RWPE1 (cell line): ENCODE measurements at places on chromosomes 6 and 20.

GRCh38 chr20:24694727-24695528 lies 225.5 kb downstream of the SYNDIG1 start:
- DNase-seq = no peak

GRCh38 chr6:35388030-35388429 lies 45.7 kb downstream of the PPARD start:
- no peak for DNase-seq

DNA sequence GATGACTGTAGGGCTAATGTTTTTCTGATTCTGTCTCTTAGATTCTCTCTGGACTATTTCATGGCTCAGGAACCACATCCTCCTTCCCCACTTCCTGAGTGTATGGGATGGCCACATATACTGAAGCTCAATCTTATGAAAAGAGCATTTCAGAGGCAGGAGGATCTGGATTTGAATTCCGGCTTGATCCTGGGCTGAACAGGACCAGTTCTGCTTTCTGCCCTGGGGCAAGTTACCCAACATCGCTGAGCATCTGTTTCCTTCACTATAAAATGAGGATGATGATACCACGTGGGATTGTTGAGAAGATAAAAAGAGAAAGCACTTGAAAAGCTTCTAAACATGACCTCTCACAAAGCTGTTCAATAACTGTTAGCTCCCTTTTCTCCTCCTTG lies 168.4 kb upstream of the TNFAIP3 start:
- no peak for DNase-seq

- DNase-seq = peak; percentile 51
These were observed 82.0 kb upstream of the EDN1 start for GRCh38 chr6:12208190-12208589.

DNA sequence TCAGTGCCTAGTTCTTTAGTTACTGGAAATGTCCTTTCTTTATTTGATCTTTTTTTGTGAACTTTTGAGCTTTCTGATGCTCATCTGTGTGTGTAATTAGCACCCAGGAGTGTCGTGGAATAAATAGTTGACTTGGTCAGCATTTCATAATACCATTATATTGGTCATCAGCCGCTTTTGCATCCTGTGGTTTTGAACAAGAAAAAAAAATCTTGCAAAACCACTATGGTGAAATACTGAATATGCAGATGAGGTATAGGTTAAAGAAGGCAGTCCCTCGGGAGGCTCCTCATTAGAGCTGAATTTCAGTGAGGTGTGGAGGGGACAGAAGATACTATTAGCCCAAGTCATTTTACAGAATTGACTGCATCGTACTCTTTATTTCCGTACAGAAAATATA lies 90.1 kb downstream of the FOXO3 start:
- peak; percentile 69 for DNase-seq

DNA sequence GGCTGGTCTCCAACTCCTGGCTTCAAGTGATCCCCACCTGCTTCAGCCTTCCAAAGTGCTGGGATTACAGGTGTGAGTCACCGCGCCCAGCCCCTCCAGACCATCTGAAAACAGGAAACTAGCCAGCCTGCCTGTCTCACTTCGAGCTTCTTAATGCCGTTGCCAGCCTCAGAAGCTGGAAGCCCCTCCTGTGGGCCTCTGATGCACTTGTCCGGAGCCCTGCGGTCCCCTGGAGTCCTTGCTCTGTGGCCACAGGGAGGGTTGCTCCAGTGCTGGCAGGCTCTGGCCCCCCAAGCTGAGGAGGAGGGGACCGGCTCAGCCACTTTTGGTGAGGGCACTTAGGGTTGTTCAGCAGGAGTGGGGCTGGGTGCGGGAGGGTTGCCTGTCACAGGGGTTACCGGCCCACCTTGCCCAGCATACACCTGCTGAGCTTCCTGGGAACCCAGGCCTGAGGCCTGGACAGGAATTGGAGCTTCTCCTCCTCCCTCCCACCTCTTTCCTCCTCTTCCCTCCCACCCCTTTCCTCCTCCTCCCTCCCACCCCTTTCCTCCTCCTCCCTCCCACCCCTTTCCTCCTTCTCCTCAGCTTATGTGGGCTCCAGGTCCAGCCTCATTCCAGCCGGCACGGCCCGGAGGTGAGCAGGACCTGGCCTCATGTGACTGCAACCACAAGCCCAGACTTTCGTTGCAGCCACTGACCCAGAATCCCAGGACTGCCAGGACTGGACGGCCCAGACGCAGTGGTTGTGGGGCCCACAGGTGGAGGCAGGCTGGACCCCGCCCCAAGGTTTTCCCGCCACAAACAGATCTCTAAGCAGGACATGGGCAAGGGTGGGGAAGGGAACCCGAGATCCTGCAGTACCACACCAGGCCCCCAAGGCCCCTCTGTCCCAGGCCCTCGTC lies 9.4 kb upstream of the BIRC7 start:
- no peak for DNase-seq

DNA sequence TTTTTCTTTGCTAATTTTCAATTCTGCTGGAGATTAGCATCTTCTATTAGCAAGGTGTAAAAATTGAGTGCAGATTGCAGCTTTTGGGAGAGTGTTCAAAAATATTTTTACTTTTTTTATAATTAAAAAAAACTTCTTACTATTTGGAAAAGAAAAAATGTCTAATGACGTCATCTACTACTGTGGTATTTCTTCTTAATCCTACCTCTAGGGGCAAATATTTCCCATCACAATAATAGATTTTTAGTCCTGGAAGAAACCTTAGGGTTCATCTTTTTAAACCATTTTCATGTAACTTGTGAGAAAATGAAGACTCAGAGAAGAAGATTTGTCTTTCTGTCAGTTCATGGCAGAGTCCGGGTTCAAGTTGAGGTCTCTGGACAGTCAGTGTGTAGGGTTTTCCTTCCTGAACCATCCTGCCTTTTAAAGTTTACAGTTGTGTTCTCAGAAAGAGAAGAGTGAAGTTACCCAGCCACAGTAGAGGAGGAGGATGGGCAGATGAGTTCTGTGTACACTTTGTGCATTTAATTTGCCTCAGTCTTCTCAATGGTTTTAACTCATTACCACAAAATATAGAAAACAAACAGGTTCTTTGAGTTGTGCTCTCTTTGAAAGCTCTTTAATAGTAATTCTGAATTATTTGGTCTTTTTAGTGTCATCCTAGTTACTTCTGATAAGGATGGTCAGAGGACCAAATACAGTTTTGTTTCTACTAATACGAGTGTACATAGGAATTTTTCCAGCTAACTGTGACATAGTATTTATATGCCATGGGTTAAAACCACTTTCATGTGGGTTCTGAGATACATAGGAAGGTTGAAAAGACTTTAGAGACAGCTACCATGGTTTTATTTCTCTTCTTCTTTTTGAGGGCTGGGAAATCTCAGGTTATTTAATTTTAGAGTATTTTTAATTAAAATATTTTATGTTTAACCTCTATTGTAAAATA lies 184.7 kb downstream of the CDKAL1 start:
- no peak for DNase-seq

GRCh38 chr6:124962639-124963415 lies 590 bp downstream of the RNF217 start:
- DNase-seq = no peak

GRCh38 chr6:65113581-65113980 lies 593.4 kb downstream of the EYS start:
- no peak for DNase-seq

DNA sequence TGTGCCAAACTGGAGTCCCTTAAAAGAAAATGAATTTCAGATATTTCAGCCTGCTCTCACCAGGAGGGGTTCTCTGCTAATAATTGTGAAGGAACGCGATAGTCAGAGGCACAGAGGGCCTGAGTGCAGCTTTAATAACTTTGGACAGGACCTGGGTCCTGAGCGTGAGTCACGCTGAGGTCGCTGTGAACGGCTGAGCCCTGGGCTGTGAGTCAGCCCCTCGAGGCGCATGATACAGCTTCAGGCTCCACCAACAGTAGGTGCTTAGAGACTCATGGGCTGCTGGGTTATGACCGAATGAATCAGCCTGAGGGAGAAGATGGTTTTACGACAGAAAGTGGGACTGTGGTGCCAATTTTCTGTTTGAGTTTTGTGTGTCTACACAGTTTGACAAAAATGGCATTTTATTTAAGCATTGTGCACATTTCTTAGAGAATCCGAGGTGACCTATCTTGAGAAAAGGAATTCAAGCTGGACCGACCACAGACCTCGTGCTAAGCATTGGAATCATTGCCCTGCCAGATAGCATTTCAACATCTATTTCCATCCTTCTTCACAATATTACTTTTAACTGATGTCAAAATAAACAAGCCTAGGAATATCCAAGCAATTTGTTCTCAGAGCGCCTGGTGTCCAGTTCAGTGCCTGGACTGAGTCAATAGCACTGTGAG lies 183.0 kb downstream of the THBS2 start:
- DNase-seq = peak; percentile 93

DNA sequence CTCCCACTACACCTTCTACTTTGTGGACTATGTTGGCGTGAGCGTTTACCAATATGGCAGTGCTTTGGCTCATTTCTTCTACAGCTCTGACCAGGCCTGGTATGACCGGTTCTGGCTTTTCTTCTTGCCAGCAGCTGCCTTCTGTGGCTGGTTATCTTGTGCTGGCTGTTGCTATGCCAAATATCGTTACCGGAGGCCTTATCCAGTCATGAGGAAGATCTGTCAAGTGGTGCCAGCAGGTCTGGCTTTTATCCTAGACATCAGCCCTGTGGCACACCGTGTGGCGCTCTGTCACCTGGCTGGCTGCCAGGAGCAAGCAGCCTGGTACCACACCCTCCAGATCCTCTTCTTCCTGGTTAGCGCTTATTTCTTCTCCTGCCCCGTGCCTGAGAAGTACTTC lies 16.5 kb upstream of the EFHC1 start:
- no peak for DNase-seq

DNA sequence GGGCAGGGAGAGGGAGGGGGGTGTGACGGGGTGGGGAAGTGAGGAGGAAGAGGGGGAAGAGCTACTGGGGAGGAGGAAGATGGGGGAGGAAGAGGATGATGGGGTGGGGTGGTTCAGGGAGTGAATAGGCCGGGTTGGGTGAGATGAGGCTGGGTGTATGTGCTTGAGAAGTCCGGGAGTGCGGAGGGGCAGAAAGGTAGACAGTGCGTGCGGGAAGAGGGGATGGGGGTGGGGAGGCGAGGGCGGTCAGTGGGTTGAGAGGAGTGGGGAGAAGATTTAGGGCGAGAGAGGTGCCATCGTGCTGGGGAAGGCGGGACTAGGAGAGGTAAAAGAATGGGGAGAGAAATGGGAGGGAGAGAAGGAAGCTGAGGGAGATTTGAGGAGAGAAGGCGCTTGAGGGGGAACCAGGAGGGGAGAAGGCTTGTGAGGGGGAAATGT lies 30.9 kb upstream of the NOTCH4 start:
- no peak for DNase-seq

DNA sequence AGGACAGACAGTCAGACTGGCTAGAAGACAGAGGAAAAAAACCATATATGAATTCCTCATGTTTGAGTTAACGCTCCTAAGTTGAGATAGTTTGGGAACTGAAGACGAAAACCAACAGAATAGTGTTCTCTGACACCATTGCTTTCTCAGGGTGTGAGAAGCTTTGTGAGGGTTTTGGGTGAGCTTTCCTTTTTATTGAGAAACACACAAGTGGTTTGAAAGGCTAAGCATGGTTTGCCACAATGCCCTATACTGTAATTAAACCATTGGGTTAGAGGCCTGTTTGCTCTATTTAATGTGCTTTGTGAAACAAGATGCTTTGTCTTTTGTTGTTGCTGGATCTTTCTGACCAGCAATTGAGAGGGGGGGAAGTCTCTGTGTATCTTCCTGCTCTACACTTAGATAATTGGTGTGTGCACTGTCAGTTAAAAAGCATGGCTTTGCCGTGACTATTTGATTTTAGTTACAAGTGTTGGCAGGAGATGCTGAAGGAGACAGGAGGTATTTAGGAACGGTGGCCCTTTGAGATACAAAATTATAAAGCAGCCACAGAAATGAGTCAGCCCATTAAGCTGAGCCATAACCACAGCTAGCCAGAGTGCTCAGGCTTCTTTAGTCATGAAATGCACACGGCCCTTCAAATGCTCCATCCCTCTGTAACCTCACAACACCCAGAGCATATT lies 273.0 kb upstream of the PREP start:
- peak; percentile 68 for DNase-seq

GRCh38 chr6:75052491-75052890 lies 153.4 kb downstream of the COL12A1 start:
- DNase-seq = no peak

- DNase-seq = no peak
These were observed 50.0 kb upstream of the ESR1 start for GRCh38 chr6:151757506-151757955.

DNA sequence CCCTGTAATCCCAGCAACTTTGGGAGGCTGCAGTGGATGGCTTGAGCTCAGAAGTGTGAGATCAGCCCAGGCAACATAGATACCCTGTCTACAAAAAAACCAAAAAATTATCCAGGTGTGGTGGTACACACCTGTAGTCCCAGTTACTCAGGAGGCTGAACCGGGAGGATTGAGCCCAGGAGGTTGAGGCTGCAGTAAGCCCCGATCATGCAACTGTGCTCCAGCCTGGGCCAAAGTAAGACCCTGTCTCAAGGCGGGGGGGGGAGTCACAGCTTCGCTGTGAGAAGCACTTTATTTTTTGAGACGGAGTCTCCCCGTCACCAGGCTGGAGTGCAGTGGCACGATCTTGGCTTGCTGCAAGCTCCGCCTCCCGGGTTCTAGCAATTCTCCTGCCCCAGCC lies 54.2 kb downstream of the EZR start:
- no peak for DNase-seq

DNA sequence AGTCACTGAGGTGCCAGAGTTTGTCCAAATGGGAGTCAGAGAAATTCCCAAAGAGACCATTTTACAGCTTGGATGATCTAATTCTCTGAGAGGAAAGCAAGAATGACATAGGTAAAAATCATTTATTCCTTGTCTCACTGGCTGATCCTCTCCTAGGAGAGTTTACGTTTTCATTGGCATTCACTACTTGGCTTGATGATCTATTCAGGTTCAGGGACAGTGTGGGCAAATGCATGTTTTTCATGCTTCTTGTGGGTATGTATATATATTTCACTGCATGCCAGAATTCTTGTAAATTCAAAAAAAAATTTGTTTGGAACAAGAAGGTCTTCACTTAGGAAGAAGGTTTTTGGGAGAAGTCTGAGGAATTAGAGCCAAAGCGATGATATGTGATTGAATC lies 403.4 kb upstream of the JAG1 start:
- no peak for DNase-seq

DNA sequence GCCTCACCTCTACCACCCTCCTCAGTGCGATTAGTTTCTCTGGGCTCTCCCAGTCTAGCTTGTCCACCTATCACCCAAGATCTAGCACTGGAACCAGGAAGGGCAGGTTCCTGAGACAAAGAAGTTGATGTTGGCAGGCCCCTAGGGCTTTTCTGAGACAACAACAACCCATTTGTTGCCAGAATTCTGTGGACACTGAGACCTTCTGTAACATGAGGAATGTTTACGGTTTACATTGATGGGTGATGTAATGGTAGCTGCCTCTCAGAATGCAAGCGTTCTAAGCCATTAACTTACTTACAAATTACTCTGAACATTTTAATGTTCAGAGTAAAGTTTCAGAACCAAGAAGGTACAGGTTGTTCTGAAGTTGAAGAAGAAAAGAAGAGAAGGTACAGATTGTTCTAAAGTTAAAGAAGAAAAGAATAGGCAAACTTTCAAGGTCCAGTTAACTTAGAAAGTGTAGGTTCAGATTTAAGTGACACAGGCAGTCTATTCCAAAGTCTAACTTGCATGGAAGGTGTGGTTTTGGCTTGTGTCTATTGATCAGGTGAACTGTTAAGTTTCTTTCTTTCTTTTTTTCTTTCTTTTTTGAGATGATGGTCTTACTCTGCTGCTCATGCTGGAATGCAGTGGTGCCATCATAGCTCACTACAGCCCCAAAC lies 3.7 kb upstream of the MED23 start:
- DNase-seq = no peak
